Stimulated activated CD4-positive, alpha-beta T cell treated with anti-CD3 and anti-CD28 coated beads, TNF-alpha, amount 100 ng/mL, for 1 hour (primary cell): ENCODE measurements at places on chromosomes 6 and 20.

DNA sequence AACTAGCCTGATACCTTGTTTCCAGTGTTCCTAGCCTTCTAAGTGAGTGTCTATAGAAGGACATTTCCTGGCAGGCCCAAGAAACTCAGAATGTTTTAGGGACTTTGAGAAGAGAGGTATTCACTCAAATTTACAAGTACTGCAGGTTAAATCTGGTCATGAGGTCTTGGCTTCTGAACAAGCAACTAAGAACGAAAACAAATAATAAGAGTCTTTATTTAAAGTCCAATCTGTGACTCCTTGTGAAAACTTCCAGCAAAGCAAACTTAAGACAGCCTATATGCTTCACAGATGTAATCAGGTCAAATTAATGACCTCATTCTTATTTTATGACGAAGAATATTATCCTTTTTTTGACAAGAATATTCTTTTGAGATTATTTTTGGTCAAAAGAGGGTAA, 79.4 kb upstream of the PRSS16 start:
- no peak for DNase-seq

DNA sequence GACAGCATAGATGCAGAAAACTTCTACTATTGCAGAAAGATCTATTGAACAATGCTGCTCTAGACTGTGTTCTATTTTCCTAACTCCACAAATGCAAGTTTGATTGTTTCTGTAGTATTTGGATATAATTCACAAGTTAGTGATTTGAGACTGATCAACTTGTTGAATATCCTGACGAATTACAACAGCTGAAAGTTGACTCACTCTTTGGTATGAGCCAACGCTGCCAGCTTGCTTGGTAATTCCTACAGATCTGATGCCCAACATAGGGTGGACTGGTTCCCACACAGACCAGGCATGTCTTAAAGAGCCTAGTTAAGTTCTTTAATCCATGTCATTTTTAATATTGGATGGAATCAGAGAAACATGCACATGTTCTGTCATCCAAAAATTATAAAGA, 231.0 kb upstream of the RAB32 start:
- no peak for DNase-seq

DNA sequence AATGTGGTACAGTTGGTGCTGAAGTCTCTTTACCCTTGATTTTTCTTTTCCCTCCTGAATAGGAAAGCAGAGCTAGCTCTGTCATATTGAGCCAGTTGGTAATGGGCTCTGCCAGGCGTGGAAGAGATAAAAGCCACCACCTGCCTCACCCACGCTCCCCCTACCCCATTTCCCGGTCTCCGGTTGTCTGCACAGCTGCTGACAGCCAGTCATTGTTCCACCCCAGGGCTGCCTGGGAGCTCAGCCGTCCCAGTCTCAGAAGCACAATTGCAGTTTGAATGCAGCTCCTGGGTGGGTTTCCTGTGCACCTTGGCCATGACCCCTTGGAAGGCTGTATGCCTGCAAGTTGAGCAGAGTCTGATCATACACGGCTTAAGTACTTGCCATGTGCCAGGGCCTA, 675.2 kb upstream of the FLRT3 start:
- DNase-seq = no peak

- DNase-seq = no peak
These were observed 127.1 kb upstream of the ZFP64 start for GRCh38 chr20:52318651-52319050.

DNA sequence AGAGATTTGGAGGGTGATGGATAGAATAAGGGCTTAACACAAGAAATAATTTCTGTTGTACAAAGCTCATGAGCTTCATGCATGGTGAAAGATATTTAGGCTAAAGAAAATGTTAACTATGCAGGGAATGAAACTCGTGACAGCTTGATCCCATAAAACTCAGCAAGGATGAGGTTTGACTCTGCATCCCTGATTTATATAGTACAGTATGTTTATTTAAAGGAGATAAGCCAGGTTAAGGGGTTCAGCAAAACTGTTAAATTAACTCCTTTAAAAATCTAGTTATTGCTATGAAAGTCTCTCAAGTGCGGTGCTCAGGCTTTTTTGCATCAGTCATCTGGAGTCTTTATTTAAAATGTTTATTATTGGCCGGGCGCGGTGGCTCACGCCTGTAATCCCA, 326.4 kb downstream of the LAMA2 start:
- no peak for DNase-seq

GRCh38 chr6:164897523-164898235, 411.7 kb downstream of the C6orf118 start:
- no peak for DNase-seq

- no peak for DNase-seq
These were observed 35.5 kb upstream of the ZFAND3 start for GRCh38 chr6:37783856-37784584.

DNA sequence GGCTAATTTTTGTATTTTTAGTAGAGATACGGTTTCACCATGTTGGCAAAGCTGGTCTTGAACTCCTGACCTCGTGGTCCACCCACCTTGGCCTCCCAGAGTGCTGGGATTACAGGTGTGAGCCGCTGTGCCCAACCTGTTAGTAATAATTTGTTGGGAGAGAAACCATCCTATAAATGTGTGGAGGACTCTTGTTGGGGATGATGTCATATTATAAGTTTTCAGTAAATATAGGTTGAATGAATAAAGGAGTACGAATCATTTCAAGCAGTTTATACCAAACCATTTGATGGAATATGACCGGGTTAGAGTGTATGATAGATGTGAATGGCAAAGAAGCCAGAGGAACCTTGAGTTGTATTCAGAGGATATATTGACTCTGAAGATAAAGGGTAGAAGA, 240.8 kb downstream of the SAMD5 start:
- no peak for DNase-seq

DNA sequence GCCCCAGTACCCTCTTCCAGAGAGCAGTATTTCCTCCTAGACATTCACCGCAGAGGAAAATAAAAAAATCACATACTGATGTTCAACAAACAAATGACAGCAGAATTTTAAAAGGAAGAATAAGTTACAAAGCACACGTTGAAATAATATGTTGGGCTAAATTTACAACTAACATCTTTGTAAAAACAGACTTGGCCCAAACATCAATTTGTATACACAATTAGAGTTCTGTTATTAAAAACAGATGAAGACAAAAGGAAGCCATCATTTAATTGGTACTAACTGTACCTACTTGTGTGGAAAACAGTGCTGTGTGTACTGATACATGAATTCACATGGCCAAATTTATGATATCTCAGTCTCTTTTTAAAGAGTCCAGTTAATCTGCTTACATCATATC, 46.3 kb downstream of the KIF6 start:
- DNase-seq = no peak

- DNase-seq = no peak
These were observed 560.5 kb downstream of the HAO1 start for GRCh38 chr20:7379621-7380220.

DNA sequence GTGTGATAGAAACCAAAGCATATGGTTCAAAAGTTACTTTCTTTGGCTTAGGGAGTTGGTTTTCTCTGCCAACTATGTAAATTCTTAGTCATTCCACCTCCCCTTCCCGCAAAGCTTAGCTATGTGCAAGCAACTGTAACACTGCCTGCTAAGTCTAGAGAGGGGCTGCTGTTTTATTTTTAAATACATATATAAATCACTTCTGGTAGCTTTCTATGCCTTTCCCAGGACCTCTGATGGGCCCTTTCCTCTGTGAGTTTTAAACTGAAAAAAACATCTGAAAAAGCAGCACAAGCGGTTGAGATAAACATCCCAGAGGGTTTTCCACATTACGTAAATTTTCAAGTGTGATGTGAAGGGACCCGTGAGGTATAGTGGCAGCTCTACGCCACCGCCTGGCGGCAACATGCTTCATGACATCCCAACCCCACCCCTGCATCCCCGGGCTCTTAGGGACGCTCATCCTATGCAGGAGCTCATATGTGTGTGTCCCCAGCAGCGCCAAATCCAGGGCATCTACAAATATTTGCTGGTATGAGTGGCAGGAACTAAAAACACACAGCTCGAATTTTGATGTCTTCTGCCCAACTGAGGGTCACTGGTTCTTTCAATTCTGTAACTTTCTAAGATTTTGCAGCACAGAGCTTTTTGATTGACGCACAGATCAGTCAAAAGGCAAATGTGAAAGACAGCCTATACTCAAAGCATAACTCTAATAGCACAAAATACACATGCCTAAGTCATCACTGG, 12.7 kb downstream of the SAYSD1 start:
- no peak for DNase-seq

DNA sequence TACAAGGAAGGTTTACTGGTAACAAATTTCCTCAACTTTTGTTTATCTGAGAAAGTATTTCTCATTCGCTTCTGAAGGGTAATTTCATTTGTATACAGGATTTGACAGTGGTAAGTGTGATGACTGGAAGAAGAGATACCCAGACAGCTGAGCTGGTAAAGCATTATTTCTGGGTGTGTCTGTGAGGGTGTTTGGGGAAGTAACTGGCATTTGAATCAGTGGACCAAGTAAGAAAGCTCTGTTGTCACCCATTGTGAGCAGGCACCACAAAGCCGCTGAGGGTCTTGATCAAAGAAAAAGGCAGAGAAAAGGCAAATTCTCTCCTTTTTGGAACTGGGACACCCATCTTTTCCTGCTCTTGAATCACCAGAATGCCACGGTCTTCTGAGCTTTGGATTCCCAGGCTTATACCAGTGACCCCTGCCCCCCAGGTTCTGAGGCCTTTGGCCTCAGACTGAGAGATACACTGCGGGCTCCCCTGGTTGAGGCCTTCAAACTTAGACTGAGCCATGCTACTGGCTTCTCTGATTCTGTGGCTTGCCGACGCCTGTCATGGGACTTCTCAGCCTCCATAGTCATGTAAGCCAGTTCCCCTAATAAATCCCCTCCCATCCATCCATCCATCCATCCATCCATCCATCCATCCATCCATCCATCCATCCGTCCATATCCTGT, 10.5 kb upstream of the HUS1B start:
- DNase-seq = no peak

DNA sequence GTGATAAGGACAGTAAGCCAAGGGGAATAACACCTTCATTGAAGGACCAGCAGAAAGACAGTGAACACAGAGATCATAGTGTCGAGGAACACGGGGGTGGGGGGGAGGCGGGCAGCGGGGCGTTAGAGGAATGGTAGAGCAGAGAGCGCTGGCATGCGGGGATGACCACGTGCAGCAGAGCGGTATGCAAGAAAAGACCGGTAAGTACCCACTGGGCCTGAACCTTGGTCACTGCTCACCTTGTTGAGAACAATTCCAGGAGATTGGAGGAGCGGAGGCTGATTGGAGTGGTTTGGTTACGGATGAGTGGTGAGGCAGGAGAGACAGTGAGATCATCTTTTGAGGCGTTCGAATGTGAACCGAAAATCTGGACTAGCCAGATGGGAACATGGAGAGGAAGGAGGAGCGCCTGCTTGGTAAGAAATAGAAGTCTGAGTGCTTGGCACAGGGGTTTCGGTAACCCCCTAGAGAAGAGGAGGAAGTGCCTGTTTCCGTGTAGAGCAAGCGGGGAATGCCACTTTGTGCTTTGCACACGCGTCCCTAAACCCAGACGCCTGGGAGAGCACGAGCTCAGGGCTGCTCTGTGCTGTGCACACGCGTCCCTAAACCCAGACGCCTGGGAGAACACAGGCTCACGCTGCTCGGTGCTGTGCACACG, 70.0 kb downstream of the FAM120B start:
- no peak for DNase-seq

- DNase-seq = no peak
These were observed 38.8 kb upstream of the HLA-E start for GRCh38 chr6:30450548-30450908.

- no peak for DNase-seq
These were observed 104.8 kb downstream of the FLRT3 start for GRCh38 chr20:14232650-14233049.

- no peak for DNase-seq
These were observed 345.3 kb downstream of the CDKAL1 start for GRCh38 chr6:20879526-20879925.

- DNase-seq = peak; percentile 10
These were observed 1.3 kb upstream of the LRRC1 start for GRCh38 chr6:53793318-53794136.

- DNase-seq = no peak
These were observed 13.0 kb downstream of the ATRN start for GRCh38 chr20:3483784-3484183.

DNA sequence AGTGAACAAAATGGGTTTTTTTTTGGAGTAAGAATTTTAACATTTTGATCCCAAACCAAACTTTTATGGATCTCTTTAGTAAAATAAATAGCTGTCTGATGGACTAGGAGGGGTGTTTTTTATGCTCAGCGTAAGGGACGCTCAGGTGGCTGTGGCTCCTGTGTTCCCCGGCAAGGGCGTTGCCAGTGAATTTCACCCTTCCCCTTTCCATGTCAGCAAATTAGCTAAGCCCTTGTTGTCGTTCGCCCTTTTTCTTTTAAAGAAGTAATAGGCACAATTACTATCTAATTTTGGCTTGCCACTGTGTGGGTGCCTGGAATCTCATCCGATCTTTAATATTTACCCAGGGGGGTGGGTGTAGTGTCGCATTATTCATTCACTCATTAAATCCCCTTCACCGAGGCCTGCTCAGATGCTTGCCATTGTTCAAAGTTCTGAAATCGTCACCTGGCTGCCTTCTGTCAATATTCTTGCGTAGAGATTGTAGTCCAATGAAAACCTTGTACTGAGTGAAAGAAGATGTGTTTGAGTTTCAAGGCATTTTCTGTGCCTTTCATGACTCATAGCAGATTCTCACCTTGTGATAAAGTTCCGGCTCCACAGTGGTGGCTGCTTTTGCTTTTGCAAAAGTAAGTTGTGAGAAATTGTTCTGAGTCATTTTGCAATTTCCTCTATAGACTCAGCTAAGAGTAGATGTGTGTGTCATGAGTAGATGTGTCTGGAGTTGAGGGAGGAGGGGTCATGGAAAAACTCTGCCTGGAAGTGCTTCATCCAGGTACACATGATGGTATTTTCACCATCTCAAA, 40.0 kb upstream of the CLDN20 start:
- DNase-seq = peak; percentile 11

- no peak for DNase-seq
These were observed 587.8 kb upstream of the JAG1 start for GRCh38 chr20:11261533-11262000.

DNA sequence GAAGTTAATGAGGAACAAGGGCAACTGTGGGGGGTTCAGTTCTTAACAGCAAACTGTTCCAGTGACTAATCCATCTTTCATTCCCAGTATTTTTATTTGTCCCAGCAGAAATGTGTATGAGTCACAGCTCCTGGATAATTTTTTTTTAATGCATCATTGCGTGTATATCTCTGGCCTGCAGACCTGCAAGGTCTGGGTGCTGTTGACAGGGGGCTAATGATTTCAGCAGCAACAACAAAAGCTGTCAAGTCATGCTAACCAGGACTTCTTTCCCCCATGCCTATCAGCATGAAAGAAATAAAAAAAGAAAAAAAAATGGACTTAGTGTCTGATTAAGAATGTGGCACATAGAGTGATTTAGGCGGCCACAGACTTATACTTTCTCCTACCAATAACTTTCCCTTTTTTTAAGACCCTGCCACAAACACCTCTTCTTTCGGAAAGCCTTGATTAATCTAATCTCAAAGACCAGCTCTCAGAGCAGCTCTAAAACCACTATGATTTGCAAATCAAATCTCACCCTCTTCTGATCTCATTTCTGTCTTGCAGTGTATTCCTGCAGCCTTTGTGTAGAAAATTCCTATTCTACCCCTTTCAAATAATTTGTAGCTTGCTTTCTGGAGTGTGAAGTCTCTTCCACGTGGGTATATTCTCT, 14.2 kb upstream of the PREX1 start:
- DNase-seq = no peak
